Activated CD4-positive, alpha-beta T cell treated with anti-CD3 and anti-CD28 coated beads, Interleukin-2, Interleukin-4, amounts not matched to agents 100 ng/mL and 50 ng/mL, durations not matched to agents 16 hours and 8 hours (primary cell): ENCODE measurements at places on chromosomes 4 and X.

DNA sequence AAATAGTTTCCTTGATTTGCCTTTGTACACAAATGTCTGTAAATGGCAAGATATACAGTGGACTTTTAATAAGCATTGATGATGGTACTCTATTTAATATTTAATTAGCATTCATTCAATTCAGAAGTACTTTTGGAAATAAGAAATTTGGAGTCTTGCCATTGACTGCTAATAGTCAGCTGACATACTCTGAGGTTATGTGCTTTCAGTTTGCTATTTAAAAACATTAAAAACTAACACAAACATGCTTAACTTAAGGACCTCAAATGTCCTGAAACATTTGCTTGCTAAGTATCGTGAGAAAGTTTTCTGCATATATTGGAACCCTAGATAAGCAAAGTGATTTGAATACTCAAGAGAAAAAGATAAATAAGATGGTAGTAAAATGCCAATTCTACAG is 64.6 kb downstream of the REELD1 start:
- DNase-seq = no peak

- DNase-seq = no peak
Measured at GRCh38 chrX:110136136-110136535, 133.2 kb downstream of the TMEM164 start.

- no peak for DNase-seq
Measured at GRCh38 chr4:145820407-145820806, 118.2 kb downstream of the ZNF827 start.

DNA sequence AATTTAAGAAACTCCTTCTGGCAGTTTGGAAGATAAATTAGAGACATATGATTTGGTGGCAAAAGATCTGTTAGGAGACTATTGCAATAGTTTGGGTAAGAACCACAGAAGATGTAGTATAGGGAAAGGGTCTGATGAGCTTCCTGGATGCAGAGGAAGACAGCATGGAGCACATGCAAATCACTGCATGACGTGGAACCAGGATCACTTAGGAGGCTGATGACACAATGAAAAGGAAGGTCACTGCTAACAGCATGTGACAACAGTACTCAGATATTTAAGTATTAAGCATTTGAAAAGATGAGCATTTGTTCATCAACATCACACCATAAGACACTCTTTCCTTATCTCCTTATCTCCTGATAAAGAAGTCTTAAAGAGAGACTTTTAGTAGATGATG is 167.8 kb upstream of the LDB2 start:
- DNase-seq = no peak

- no peak for DNase-seq
Measured at GRCh38 chr4:137960371-137961050, 281.6 kb downstream of the SLC7A11 start.

DNA sequence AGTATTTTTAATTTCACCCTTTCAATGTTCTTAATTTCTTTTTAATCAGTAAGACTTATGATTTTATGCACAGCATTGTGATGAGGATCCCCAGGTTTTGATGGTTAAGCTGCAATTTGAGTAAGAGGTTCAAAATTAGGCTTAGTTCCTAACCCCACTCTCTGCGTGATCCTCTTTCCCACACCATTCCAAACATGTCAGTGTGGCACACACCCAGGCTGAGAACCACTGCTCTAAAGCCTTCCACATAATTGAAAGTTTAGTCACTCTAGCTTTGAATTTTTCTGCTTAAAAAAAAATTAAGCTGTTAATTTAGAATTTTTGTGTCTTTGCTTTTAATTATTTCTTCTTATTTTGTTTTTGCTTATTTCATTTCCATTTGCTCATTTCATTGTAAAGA is 68.8 kb upstream of the SLC7A11 start:
- no peak for DNase-seq

GRCh38 chr4:122512430-122512829 is 55.9 kb upstream of the IL2 start:
- peak; percentile 20 for DNase-seq

DNA sequence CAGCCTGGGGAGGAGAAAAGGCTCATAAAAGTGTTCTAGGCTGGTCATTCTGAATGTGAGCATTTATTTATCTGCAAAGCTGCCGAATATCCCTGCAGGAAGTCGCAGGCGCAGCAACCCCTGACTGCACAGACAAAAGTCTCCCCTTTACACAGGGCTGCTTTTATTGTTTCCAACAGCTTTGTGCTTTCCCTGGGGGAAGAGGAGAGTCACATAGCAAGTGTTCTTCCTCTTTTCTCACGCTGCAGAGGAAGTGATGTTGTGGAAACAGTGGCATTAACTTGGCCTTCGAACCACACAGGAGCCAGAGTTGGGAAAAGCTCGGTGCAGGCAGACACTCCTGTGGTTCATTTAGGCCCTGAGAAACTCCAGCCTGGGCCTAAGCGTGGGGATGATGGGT is 81.5 kb upstream of the BCOR start:
- DNase-seq = no peak

DNA sequence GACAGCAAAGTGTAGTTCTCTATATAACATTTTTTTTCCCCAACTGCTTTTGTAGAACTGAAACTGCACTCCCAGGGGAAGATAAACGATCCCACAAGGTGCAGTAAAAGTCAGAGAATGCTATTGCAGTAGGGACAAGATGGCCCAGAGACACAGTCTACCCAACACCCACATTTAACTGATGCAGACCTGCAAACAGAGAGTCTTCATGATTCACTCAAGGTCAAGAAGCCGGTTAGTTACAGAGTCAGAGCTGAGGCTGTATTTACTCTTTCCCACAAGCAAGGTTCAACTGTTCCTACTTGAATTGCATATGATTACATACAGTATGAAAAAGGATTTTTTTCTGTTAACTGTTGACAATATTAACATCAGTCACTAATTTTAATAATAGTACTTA is 654.6 kb downstream of the IL1RAPL1 start:
- DNase-seq = no peak

DNA sequence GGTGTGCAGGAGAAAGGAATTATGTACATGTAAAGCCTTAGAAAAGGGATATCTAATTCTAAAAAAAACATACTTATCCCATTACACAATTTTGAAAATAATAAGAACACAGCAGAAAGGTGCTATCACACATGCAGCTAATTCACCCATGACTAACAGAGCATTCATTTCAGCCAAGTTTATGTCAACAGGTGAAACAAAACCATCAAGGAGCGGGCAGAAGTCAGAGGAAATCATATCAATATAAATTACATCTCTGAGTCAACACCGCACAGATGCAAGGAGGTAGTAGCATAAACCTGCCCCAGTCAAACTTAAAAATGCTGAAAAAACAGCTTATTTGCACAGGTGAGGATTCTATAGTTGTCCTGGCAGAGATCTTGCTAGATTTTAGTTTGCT is 197.9 kb downstream of the PRDM5 start:
- DNase-seq = no peak

DNA sequence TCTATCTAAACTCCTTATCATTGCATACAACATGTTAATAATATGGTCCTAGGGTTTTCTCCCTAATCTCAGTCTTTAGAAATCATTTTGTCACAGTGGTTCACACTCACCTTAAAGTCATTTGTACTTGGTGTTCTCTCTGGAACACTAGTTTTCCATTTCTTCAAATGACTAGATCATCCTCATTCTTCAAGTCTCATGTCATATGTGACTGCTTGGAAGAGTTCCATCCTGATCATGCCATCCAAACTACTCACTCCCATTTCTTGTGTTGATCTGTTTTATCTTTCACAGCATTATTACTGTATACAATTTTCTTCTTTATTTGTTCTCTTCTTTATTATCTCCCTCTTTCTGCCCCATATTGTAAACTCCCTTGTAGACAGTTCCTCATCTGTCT is 66.5 kb downstream of the HTR2C start:
- DNase-seq = no peak

GRCh38 chr4:174381440-174381800 is 97.7 kb downstream of the CEP44 start:
- DNase-seq = no peak

DNA sequence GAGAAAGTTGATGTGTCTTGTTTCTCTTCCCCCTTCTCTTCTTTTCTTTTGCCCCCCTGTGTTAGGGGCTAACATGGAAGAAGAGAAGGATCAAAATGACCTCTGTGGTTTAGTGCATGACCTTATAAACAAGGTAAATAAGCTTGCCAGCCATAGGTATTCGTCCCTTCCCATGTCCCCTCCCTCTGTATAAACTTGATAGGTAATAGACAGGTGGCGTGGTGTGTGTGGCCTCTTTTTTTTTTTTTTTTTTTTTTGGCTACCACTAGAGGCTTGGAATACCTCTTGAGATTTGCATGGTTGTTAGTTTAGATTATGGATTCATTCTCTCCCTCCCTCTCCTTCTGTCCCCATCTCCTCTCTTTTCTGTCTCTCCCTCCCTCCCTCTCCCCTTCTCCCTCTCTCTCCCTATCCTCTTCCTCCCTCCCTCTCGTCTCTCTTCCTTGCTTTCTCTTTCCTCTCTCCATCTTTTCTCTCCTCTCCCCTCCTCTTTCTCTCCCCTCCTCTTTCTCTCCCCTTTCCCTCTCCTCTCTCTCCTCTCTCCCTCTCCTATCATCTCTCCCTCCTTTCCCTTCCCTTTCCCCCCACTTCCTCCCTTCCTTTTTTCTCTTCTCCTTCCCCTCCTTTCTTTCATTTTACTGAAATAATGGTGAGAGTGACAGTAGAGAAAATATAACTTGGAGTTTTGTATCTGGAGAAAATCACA is 134.4 kb downstream of the AFF1 start:
- DNase-seq = no peak

GRCh38 chr4:913280-913618 is 18.9 kb downstream of the GAK start:
- DNase-seq = no peak

- DNase-seq = no peak
Measured at GRCh38 chr4:41541687-41542094, 3.7 kb downstream of the LIMCH1 start.

DNA sequence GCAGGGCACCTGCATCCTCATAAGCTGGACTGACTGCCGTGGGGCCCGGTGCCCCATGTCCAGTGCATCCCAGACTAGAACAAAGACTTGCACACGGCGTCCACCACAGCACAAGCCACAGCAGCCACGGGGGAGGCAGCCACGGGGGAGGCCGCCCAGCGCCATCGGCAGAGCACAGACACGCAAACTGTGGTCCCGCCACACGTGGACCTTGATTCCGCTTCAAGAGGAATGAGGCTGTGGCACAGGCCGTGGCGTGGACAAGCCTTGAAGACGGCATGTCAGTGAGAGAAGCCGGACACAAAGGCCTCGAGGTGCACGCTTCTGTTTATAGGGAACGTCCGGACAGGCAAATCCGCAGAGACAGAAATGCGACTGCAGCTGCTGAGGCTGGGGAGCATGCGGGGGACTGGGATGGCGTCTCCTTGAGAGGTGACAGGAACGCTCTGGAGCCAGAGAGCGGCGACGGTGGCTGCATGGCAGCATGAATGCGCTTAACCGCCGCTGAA is 10.1 kb upstream of the CPLX1 start:
- DNase-seq = no peak

DNA sequence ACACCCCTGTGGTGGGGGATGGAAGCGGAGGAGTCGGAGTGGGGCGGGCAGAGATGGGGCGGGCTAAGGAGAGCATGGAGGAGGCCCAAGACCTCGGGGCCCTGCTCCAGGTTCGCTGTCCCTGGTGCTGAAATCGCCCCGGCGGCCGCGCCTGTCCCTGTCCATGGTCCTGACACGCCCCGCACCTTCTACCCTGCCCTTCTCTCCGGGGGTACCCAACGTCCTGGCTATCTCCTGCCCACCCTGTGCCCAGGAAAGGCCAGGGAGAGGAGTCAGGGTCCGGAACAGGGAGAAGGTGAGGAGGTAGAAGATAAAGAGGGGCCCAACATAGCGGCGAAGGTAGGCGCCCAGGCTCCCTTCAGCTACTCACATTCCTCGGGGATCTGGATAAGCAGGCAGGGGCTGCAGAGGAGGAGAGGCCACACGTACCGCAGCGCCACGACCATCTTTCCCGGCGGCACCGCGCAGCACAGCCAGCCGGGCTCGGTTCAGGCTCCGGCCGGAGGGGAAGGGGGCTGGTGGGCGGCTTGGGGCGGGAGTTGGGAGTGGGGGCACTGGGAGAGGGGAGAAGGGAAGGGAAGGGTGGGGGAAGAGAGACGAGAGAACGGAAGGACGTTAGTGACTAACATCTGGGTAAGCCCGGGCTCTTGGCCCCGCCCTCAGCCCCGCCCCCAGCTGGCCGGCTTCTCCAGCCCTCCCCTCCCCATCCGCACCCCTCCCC is 10.4 kb downstream of the L1CAM start:
- DNase-seq = peak; percentile 39

- DNase-seq = no peak
Measured at GRCh38 chrX:42955349-42955748, 177.4 kb upstream of the PPP1R2C start.

- no peak for DNase-seq
Measured at GRCh38 chr4:101127176-101127790, 220.0 kb downstream of the PPP3CA start.

DNA sequence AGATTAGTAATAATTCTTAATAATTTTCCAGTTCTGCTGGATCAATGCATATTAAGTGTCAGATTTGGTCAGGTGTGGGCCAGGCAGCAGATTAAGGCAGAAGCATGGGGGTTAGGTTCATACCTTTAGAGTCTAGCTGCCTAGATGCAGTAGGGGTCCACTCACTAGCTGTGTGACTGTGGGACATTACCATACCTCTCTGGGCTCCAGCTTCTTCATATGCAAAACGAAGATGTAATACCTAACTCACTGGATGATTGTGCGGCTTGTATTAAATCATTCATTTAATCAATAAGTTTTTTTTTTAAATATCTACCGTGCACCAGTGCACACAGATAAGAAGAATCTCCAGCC is 1.4 kb downstream of the ANXA3 start:
- no peak for DNase-seq

DNA sequence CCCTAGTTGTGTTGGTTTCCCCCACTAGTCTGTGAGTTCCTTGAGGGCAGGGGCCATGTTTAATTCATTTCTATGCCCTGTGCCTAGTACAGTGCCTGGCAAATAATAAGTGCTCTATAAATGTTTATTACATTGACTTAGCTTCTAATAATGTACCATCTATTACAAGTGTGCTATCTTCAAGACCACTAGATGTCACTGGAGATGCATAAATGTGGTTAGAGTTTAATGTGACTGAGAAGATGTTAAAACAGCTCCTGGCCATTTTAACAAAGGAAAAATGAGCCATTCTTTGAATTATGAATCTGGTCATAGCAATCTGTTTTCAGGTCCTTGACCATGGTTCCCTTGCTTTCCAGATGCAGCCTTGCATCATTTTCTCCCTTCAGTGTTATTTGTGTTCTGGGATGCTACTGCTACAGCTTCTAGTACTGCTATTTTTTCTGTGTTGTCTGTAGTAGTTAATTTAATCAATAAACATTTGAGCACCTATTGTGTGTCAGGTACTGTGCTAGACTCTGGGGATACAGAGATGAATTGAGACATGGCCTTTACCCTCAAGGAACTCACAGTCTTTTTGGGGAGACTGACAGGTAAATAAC is 43.2 kb downstream of the SLC9A6 start:
- peak; percentile 50 for DNase-seq
